ENCODE measurements at places on chromosomes 11 and 22.
A peak's percentile ranks its signal among the peaks of the same experiment; 100 is the strongest.

GRCh38 chr11:8096575-8096974 is 15.6 kb downstream of the TUB start:
- DNase-seq, result no peak

DNA sequence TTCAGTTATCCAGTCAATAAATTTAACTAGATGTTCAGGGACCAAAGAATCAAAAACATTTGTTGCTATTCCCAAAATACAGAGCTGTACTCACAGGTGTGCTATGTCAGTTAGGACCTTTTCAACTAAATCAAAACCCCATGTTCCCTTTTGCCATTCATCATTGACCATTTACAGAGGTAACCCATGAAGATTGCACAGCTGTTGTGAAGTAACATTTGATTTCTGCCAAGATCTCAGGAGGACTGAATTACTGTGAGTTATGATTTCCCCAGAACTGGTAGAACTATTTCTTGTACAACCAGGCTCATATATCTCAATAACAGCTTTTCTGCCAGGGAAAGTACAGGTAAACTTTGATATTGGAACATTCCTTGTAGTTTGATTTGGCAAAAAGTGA is 131.1 kb upstream of the FIBIN start:
- no peak for DNase-seq

DNA sequence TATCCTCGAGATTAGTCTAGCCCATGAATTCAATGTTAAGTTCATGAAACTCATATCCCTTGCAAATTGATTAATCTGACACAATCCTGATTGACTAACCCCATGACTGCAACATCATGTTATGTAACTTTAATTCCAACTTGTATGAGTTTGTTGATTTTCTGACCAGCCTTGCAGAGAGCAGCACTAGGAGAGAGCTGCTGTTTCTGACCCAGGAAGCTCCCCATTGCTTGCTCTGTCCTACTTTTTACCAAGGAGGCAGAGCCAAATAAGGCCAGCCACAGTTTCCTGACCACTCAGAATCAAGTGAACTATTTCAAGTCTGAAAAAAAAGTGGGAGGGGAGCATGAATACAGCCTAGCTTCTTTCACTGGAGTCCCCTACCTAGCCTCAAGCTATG is 13.2 kb downstream of the MPZL3 start:
- no peak for DNase-seq

DNA sequence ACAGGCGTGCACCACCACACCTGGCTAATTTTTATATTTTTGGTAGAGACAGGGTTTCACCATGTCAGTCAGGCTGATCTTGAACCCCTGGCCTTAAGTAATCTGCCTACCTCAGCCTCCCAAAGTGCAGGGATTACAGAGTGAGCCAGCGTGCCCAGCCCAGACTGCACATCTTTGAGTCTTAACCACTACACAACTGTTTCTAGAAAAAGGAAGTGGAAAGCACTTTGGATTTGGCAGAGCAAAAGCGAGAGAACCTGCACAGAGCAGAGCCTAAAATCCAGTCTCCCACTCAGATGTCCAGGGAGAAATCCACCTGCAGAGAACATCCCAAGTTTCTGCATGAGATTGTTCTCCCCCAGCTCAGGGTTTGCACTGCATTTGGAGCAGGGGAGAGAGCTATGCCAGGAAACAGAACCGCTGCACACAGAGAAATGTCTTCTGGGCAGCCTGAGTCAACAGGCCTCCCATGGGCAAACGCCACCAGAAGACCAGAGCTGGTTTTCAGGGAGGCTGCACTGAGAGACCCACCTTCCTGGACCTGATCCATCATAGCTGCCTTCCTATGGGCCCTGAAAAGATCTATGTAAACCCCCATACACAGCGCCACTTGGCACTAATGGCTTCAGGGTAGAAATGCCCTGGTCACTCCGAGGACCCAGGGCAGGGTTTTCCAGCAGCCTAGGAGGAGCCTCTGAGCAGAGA is 54.0 kb downstream of the RPUSD4 start:
- DNase-seq, result no peak

- peak; percentile 76 for DNase-seq
Observed at GRCh38 chr11:66080055-66080817, 10.2 kb downstream of the PACS1 start.

- DNase-seq, result no peak
Observed at GRCh38 chr11:119991669-119992068, 146.2 kb downstream of the TRIM29 start.

GRCh38 chr22:44450503-44450902 is 47.5 kb downstream of the RTL6 start:
- no peak for DNase-seq

DNA sequence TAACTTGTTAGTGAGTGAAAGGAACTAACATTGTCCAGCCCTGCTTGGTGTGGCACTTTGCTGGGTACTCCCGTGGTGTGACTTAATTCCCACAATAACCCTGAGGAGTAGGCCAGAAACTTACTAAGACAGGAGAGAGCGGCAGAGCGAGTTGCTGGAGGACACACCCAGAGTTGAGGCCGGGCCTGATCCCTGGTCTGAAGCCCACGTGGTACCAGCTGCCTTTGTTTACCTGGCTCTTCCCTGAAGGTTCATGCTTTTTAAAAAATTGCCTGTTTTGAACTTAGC is 594 bp downstream of the MPST start:
- DNase-seq, result peak; percentile 51

- no peak for DNase-seq
Observed at GRCh38 chr11:85746670-85747069, 60.7 kb upstream of the CCDC89 start.

GRCh38 chr11:123186286-123186685 is 8.8 kb downstream of the CLMP start:
- no peak for DNase-seq

DNA sequence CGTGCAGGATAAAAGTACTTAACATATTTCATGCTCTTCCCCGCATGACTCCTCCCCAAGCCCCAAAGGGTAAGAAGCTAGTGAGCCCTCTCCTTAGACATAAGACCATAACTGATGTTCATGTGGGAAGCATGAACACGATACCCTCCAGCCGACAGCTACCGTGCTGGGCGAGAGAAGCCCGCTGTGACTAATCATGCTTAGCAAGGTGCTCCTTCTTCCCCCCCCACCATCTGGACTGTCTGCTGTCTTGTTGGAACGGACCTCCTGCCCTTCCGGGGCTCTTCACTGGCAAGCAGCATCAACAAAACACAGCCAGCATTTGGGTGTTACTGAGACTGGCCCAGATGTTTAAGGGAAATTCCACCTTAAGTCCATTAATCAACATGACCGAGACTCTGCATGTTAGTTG is 200.6 kb downstream of the DBX1 start:
- DNase-seq, result no peak

DNA sequence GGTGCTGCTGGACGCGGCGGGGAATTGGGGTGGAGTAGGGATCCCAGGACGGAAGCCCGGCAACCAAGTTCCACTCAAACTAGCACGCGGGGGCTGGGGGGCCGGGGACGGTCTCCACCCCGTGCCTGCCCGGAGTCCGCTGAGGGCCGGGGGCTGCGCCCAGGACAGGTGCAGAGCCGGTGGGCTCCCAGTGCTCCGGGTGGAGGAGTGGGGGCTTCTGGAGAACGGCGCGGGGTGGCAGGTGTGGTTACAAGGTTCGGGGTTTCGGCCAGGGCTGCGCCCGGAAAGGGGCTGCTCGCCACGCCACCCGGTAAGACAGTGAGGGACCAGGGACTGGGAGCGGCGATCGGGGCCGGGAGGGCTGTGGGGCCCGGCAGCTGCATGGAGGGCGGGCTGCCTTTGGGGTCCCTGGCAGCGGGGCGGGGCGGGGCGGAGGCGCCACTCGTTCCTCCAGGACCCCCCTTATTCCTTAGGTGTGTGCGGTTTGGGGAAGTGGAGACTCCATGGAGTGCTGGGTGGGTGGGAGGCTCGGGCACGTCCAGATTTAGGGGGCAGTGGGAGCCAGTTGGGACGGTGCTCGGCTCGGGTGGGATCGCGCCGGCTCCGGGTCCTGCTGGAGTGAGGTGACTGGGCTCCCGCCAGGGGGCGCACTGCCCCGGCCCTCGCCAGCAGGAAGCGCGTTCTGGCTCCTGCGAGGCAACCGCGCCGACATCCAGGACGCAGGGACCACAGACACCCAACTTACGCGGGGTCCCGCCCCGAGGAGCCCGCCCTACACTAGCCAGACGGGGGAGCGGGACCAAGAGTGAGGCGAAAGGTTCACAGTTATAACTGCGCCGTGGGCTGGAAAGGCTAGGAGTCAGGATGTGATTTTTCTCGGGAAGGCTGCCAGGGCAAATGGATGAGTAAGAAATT is 868 bp downstream of the TSPAN18 start:
- peak; percentile 75 for DNase-seq

GRCh38 chr11:28528217-28528616 is 420.0 kb downstream of the METTL15 start:
- no peak for DNase-seq

- DNase-seq, result peak; percentile 95
Observed at GRCh38 chr11:26992031-26992541, 1.8 kb upstream of the FIBIN start.

GRCh38 chr11:74948546-74948897 is 369 bp downstream of the XRRA1 start:
- DNase-seq, result peak; percentile 30

DNA sequence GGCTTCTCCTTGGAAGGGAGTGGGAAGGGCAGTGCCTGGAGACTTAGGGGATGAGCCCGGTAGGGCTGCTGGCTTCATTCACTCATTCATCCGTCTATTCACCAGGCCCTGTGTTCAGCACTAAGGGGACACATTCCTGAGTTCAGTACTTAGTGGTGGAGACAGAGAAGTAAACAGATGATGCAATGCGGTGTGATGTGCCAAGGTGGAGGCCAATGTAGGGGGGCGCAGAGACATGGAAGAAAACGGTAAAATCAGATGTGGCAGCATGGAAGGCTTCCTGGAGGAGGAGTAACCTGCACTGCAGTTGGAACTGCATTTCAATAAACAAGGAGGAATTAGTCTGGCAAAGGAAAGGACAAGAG is 21.3 kb downstream of the GRIK4 start:
- DNase-seq, result peak; percentile 38

DNA sequence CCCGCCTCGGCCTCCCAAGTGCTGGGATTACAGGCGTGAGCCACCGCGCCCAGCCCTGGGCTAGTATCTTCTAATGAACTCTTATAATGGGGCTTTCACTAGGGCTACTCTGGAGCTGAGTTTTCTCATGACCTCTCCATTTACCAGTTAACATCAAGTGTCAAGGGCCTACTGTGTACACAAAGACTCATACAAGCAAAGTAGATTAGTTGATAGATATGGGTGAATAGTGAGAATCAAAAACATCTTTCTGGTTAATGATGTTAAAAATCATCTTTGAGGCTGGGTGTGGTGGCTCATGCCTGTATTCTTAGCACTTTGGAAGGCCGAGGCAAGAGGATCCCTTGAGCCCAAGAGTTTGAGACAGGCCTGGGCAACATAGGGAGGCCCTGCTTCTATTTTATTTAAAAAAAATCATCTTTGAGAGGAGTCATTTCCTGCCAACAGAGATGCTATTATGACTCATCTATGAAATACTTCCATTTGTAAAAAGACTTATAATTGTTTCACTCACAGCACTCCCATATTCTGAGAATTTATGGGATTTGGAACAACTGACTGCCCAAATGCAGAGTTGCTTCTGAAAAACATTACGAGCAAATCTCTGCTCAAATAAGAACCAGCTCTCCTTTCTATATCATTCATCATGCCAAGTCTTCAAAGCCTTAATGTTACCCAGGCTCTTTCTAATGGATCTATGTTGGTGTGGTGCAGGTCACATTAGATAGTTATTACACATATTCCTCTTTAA is 57.0 kb downstream of the GDPD4 start:
- peak; percentile 78 for DNase-seq

DNA sequence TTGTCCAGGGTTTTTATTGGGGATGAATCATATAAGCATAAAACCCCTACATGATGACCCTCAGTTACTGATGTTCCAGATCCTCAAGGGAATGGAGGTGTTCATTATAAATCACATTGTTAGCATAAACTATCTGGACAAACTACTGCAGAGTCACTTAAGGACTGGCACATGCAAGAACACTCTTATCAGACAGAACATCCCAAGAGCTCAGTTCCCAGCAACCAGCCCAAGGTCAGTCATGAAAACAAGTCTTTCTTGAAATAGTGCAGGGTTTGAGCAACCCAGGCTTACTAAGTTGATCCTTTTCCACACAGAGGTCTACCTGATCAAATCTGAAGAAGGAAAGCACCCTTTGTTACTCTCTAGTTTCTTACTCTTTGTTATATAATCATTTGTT is 13.5 kb upstream of the PTS start:
- DNase-seq, result peak; percentile 31

DNA sequence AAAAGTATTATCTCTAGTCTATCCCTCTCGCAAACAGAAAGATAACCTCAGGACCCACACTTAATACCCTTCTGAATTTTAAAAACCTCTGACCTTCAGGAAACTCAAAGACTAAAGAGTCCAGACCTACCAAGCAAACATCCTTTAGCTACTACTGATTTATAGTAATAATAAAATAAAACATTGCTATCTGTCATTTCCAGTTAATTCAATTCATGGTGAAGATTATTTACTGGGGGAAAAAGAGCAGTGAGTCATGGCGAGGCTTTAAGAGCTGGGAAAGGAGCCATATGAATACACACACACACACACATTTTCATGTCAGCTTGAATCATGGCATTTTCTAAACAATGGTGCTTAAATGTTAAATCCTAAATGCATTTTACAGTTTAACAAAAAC is 87.1 kb downstream of the FAM76B start:
- DNase-seq, result peak; percentile 88
